ENCODE measurements at places on chromosomes 2 and 18.

DNA sequence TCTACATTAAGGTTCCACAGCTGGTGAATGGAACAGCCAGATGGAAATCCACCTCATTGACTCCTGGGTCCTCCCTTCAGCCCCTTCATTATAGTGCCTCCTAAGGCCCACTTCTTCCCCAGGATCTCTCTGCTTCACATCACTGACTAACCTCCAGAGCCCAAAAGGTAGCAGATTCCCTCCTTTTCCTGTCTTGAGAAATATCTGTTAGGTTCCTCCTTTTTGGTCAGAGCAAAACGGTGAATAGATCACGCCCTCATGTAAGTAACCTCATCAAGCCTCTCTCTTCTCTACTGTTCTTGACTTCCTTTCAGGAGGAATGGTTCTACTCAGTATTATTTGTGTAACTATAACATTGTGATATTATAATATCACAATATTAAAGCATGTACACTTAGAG is 155.0 kb upstream of the SRD5A2 start:
- no peak for DNase-seq

GRCh38 chr2:231132129-231132528 is 7.3 kb upstream of the HTR2B start:
- no peak for DNase-seq

GRCh38 chr2:160741815-160742214 is 248.2 kb upstream of the RBMS1 start:
- no peak for DNase-seq

DNA sequence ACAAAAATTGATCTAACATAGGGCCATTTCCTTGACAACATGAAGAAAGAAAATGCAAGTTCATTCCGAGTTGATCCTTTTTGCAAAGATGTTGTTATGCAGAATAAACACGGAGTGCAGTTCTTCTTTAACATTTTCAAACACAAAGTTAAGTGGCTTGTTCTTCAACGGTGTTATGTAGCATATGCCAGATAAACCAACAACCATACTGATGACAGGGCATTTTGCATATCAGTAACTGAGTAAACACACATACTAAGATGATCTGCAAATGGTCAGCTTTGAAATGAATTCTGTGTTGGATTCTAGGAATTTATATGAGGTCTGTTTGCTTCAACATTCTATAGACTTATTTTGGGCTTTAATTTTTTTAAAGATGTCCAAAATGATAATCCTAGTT is 266.4 kb downstream of the GPD2 start:
- DNase-seq = no peak

GRCh38 chr2:11535899-11536344 is 2.1 kb downstream of the GREB1 start:
- DNase-seq = no peak

DNA sequence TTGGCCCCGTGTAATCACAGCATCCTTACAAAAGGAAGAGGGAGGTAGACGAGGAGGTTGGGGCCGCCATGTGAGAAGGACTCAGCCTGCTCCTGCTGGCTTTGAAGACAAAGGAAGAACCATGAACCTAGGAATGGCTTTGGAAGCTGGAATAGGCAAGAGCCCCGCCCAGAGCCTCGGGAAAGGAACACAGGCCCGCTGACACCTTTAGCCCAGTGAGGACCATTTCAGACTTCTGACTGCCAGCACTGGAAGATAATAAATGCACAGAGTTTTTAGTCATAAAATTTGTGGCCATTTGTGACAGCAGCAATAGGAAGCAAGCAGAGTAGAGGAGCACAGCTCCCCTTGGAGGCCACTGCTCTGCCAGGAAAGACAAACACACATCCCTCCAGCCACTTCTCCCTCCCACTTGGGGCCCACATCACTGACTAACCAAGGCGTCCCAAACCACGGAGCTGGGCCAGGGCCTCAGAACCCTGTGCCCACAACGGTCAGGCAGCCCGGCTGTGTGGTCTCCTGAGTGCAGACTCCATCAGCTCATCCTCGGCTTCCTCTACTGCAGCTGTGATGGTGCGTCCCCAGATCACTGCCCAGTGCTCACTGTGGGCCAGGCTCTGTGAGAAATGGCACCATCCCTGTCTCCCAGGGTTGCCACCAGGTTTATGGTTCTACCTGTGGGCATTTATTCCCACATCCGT is 39.7 kb downstream of the TFCP2L1 start:
- no peak for DNase-seq

- no peak for DNase-seq
Measured at GRCh38 chr2:15243762-15244161, 317.4 kb downstream of the NBAS start.

DNA sequence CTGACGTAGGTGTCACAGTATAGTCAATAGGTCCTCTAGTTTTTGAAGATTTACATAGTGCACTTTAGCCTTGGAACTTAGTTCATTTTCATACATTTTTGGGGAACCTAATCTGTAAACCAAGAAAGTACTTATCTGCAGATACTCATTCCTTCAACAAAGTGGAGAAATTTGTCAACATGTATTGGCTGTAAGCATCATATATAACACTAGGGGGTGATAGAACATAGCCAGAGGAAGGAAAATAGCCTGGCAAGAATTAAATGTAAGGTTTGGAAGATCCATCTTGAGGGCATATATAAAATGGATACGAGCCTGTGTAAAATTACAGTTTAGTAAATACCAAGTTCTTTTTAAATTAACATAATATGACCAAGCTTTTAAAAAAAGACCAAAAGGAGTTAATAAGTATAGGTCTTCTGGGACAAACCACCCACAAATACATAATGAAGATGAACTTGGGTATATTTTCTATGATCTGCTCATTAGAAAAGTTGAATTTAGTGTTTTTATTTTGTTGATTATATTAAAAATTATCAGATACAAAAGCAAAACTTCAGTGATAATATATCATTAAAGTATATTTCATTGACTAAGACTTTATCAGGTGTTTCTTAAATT is 18.2 kb downstream of the RPL37A start:
- DNase-seq = no peak

DNA sequence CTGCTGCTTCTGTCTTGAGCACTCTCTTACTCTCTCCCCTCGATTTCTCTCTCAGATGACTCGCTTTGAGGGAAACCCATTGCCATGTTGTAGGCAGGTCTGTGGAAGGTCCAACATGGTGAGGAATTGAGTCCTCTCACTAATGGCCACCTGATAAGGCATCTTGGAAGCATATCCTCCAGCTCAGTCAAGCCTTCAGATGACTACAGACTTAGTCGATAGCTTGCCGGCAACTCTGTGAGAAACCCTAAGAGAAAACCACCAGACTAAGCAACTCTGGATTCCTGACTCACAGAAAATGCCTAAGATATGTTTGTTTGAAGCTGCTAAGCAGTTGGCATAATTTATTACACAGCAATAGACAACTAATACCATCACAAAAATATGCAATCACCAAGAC is 51.2 kb downstream of the WDR75 start:
- DNase-seq = no peak

DNA sequence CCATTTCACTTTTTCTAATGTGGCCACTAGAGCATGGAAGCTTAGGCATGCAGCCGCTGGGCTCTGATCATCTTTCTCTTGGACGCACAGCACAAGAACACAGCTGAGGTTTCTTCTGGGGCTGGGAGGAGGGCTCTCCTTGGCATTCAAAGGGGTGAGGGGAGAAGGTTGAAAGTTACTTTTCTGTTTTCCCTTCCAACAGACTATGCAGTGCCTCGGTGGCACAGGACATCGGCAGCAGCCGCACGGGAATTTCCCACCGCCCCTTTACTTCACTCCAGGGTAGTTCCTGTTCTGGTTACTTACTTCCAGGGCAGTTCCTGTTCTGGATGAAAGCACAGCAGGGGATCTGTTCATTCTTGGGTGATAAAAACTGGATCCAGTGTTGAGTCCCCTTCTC is 18.9 kb upstream of the MAL start:
- DNase-seq = no peak

DNA sequence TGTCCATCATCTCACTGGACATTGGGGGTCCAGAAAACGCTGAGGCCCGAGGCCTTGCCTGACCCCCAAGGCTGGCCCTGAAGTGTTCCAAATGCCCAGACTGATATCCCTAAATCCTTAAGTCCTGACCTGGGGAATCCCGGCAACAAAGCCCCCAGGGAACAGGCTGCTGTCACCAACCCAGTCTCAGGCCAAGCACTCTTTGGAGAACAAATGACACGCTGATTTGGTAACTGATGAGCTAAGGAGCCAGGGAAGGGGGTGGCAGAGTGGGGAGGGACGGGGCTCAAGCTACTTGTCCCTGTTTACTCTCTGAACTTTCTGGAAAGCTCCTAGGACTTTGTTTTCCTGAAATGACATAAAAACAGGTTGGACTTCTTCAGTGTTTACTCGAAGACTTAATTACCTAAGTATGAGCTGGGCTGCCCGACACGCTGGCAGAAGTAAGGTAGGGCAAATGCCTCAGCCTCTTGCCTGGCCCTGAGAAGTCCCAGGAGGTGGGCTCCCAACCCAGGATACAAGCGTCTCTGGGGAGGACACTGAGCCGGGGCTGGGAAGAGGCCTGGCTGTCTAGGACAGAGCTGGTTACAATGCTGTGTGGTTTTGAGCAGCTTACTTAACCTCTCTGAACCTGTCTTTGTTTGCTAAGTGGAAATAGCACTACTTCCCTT is 105.5 kb upstream of the GLI2 start:
- no peak for DNase-seq

DNA sequence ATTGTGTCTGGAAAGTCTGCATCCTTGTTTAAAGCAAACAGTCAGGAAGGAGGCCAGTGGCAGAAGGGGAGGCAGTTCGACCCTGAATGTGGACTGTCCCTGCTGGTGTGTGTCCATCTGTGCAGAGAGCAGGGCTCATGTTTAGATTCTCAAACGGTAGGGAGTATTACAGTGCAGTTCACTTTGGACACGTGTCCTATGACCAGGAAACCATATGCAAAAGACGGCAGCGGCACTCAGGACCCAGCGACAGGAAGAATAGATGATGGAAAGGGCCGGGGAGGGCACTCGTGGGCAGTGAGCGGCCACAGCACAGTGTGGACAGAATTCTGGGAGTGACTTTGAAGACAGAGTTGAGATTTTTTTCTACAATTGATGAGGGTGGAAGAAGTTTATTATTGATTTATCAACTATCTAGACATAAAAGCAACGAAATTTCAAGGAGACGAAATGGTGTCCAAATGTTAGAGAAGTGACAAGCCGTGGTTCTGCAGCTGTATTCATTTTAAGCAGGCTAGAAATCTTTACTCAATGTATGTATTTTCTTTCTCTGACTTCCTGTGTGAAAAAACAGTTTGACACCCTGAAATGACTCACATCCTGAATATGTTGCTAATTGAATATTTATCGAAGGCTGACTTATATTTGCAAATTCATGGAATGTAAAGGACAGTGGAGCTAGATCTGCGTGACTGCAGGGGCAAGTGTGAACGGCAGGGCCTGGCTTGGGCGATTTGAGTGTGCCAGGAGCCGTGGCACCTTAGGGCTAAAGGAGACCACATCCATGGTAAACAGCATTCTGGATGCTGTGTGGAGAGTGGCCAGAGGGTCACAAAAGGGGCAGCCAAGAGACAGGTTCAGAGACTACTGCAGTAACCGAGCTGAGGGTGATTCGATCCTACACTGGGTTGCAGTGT is 214.2 kb downstream of the PTGR3 start:
- DNase-seq = no peak

GRCh38 chr2:157875641-157876065 is 477 bp downstream of the ACVR1 start:
- DNase-seq = peak; percentile 58

DNA sequence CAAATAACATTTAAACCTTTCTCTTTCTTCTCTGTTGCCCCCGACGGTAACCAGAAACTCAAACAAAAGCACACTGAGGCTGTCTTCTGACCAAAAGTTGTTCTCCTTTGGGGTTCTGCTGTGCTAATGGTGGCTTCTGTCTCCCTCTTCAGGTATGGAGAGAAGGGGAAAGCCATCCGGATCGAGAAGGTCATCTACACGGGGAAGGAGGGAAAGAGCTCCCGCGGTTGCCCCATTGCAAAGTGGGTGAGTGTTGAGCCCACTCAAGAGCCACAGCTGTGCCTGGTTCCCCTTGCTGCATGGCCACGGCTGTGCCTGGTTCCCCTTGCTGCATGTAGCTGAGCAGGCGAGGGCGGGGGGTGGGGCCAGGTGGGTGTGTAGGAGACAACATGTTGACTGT is 67.4 kb downstream of the BOLA3 start:
- no peak for DNase-seq

- DNase-seq = peak; percentile 30
Measured at GRCh38 chr2:10493634-10494281, 45.6 kb upstream of the ODC1 start.

GRCh38 chr2:127408807-127409099 is 9.5 kb upstream of the PROC start:
- DNase-seq = no peak

GRCh38 chr2:76667821-76668271 is 854.3 kb downstream of the LRRTM4 start:
- no peak for DNase-seq

GRCh38 chr18:59372975-59373374 is 13.9 kb upstream of the LMAN1 start:
- no peak for DNase-seq

GRCh38 chr2:235352541-235352940 is 141.3 kb upstream of the AGAP1 start:
- no peak for DNase-seq

DNA sequence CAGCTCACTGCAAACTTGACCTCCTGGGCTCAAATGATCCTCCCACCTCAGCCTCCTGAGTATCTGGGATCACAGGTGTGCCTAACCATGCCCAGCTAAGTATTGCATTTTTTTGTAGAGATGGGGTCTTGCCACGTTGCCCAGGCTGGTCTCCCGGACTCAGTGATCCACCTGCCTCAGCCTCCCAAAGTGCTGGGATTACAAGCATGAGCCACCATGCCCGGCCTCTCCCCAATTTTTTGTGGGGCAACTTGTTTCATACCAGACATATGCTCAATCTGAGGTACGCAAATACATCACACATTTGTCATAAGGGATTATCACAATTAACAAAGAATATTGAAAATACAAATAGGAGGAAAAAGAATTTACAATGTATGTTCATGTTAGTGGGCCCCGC is 27.7 kb downstream of the LGALSL start:
- DNase-seq = no peak

- no peak for DNase-seq
Measured at GRCh38 chr18:26709897-26710296, 155.6 kb downstream of the AQP4 start.

GRCh38 chr18:51442012-51442411 is 244.5 kb upstream of the MEX3C start:
- DNase-seq = no peak

DNA sequence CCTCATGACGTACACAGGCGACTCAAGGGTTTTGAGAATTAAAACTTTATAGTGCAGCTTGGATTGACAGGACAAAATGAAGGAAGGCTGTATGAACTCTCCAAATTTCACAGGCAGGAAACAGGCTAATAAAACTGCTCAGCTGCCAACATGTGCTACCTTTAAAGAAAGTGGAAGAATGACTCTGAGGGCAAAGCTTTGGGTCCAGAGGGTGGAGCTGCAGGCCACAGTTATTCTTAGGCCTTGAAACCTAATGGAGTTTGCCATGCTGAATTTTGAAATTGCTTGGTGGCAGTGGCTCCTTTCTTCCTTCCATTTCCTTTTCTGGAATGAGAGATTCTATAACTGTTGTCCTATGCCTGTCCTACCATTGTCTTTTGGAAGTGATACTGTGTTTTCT is 34.8 kb downstream of the HAT1 start:
- no peak for DNase-seq
